ENCODE measurements at places on chromosomes 3 and 15. TPM values are rescaled to one million over a fixed set of nuclear protein-coding genes. Genes with fewer than 3 reads are reported as not detected.

The TRPM1 gene
- total RNA-seq: not detected

The PATL2 gene
- 17.8 TPM for total RNA-seq

The CCR3 gene
- not detected for total RNA-seq

The RBMS3 gene
- 2.8 TPM for total RNA-seq

The EIF4A2 gene
- total RNA-seq: 450 TPM

The C15orf62 gene
- 0.61 TPM for total RNA-seq

The LARP6 gene
- 0.41 TPM for total RNA-seq

The WDR48 gene
- total RNA-seq: 34.7 TPM

The SLC22A13 gene
- 0.31 TPM for total RNA-seq
